ENCODE measurements at places on chromosomes 6 and 20. TPM values are rescaled to one million over a fixed set of nuclear protein-coding genes. Genes with fewer than 3 reads are reported as not detected.

DNA sequence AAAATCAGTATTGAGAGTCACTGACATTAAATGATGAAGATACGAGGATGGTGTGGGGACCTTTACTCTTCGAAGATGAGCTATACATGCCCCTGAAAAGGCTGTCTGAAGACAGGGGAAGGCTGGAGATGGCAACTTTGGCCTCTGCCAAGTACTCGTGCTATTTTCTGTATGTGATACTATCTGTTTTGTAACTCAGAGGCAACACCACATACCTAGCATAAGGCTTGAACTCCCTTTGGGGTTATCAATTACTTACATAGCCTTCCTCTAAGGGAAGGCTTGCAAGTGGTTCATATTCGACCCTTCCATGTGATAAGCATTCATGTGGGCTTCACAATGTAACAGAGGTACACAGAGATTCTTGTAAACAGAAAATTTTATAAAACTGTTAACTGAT, 68.7 kb upstream of the FBXO30 start:
- no peak overlapping the region for H3K4me3 ChIP-seq
- no peaks in the 10 kb centered on the region for H3K36me3 ChIP-seq
- no peak overlapping the region for H3K27ac ChIP-seq
- no peak for DNase-seq
- H3K4me1 ChIP-seq, result peaks cover 2% of the 10 kb centered on the region

- H3K36me3 ChIP-seq, result peaks cover 22% of the 10 kb centered on the region
- H3K27ac ChIP-seq, result no peak overlapping the region
- no peak for DNase-seq
- no peak overlapping the region for H3K4me3 ChIP-seq
Measured at GRCh38 chr20:35468671-35469334, 13.4 kb downstream of the CEP250 start.

- no peaks in the 10 kb centered on the region for H3K4me1 ChIP-seq
- no peak overlapping the region for H3K4me3 ChIP-seq
- H3K27me3 ChIP-seq, result no peaks in the 10 kb centered on the region
- H3K36me3 ChIP-seq, result no peaks in the 10 kb centered on the region
- no peak overlapping the region for H3K27ac ChIP-seq
Measured at GRCh38 chr6:145529582-145529981, 205.7 kb downstream of the EPM2A start.

GRCh38 chr6:29483186-29483585, 4.6 kb downstream of the MAS1L start:
- no peak for DNase-seq
- H3K27ac ChIP-seq, result no peak overlapping the region
- no peaks in the 10 kb centered on the region for H3K27me3 ChIP-seq
- no peaks in the 10 kb centered on the region for H3K4me1 ChIP-seq
- H3K36me3 ChIP-seq, result no peaks in the 10 kb centered on the region

DNA sequence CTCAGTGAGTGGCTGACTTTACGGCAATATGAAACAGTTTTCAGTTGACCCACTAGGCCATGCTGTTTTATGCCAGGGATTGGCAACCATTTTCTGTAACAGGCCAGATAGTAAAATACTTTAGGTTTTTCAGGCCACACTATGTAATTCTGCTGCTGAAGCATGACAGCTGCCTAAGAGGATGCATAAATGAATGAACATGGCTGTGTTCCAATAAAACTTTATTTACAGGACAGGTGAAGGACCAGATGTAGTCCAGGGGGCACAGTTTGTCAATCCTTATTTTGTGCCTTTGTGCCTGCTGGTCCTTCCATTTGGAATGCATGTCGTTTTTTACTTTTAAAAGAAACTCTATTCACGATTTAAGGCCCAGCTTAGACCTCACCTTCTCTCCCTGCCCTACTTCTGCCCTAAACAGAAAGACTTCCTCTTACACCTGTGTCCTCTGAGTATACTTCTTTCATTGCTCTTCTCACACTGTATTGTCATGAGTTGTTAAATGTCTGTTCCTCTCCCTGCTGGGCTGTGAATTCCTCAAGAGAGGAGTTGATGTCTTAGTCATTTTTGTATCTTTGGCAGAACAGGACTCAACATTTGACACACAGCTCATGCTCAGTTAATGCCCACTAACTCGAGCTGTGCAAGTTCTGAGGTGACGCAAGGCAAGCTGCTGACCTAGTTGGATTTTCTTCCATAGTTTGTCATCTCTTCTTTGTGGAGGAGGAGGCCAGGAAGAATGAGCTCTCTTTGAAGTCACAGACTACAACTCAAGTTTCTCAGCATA, 90.1 kb upstream of the MAP7 start:
- H3K27me3 ChIP-seq, result no peaks in the 10 kb centered on the region
- peaks cover 2% of the 10 kb centered on the region for H3K36me3 ChIP-seq
- no peaks in the 10 kb centered on the region for H3K4me1 ChIP-seq
- no peak overlapping the region for H3K4me3 ChIP-seq
- DNase-seq, result peak; percentile 66

- H3K36me3 ChIP-seq, result no peaks in the 10 kb centered on the region
- H3K27ac ChIP-seq, result no peak overlapping the region
Measured at GRCh38 chr6:170209354-170210025, 81.4 kb downstream of the DLL1 start.

ZBTB46 gene
- 4.5 TPM for total RNA-seq

SPINT4 gene
- total RNA-seq, result not detected

ENPP1 gene
- 13.1 TPM for total RNA-seq
